ENCODE measurements at places on chromosomes 7 and 10. TPM values are rescaled to one million over a fixed set of nuclear protein-coding genes. Genes with fewer than 3 reads are reported as not detected.

Gene EPHB4
- total RNA-seq = 45.9 TPM

Gene NDUFB2
- 331 TPM for total RNA-seq

Gene KLF14
- 0.03 TPM for total RNA-seq

Gene PYROXD2
- 3.9 TPM for total RNA-seq

Gene AKR1C4
- 0.30 TPM for total RNA-seq

Gene C7orf33
- not detected for total RNA-seq

Gene BAIAP2L1
- 41.9 TPM for total RNA-seq

Gene AGBL3
- total RNA-seq = 0.92 TPM

Gene OPN1SW
- total RNA-seq = not detected

Gene NPTX2
- total RNA-seq = 0.12 TPM

Gene ATG9B
- total RNA-seq = 0.70 TPM

Gene SPDYE8
- total RNA-seq = not detected

Gene CYP2E1
- not detected for total RNA-seq

Gene DGKI
- 0.82 TPM for total RNA-seq

Gene GRID2IP
- total RNA-seq = not detected

Gene ABCF2
- total RNA-seq = 71.5 TPM

Gene FAM25G
- 1.5 TPM for total RNA-seq

Gene HERC4
- total RNA-seq = 26.9 TPM

Gene WDR86
- 0.11 TPM for total RNA-seq

Gene PARG
- total RNA-seq = 19.3 TPM

Gene FGFBP3
- total RNA-seq = 2.5 TPM

Gene MLXIPL
- total RNA-seq = 1.2 TPM

Gene SPDYE5
- total RNA-seq = not detected

Gene FBXL13
- total RNA-seq = 0.30 TPM

Gene CYP2C8
- not detected for total RNA-seq

Data from A549 treated with Hydrocortisone at 1 μM for 4 hours (cell line).